ENCODE measurements at places on chromosomes 2 and 18.

- peak; percentile 37 for DNase-seq
Observed at GRCh38 chr2:22817197-22817596, 567.8 kb upstream of the KLHL29 start.

DNA sequence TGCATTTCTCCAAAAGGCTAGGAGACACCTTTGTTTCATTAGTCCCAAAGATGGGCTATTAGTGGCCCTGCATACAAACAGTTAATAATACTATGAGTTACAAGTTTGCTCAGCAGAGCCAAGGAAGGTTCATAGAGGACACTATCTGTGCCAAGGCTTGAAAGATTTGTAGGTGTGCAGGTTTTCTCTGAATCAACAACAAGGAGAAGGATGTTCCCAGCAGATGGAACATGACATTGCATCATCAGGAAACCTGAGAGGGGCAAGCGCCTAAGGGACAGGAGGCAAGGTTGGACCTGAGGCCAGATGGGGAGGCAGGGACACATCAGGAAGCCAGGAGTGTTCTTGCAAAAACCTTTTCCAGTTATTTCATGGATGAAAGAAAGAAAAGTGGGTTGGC lies 35.4 kb upstream of the STK17B start:
- DNase-seq: no peak

DNA sequence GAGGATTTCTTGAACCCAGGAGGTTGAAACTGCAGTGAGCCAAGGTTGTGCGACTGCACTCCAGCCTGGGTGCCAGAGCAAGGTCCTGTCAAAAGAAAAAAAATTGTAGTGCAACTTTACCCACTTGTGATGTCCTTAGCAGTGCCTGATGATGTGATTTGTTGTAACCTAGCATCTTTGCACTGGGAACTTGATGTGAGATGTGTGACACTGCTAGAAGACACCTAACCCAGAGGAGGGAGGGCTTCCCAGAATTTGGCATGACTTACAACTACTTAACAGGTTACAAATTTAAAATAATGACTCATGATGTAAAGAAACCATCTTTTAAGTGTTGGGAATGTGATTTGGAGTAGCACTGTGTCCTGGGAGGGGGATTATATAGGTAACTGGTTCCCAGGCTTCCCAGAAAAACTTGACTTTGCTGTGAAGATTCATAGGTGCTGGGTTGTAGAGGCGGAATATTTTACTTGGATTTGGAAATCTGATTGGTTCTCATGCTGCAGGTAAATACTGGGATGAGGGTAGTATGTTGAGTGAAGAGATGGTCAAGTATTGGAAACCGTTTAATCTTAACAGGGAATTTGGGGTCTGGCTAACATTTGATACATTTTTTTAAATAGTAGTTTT lies 3.7 kb downstream of the EEF1B2 start:
- DNase-seq: no peak

DNA sequence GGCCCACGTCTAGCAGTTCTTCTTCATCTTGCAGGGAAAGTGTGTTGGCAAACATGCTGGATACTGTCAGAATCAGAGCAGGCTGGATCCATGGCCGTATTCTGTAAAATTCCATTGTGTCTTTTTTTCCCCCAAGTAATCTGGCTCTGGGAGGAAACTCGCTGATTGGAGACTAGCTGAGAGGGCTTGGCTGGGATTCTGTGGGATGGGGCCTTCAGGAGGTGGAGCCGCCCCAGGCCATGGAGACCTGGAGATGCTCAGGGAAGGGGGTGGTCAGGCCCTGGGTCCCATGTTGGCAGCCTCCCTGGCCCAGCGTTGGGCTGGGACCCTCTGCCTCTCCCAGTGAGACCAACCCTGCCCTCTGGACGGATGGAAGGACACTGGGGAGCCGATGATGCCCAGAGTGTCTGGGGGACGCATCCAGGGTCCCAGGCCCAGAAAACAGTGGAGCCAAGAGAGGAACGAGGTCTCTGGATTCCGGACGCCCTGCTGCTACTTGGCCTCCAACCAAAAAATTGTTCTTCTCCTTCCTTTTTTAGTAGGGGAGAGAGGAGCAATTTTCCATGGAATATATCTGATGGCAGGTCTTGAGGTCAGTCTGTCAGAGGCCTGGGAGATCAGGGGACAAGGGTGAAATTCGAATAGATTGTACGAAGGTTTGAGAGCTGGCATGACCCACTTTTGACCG lies 114.5 kb downstream of the AGAP1 start:
- no peak for DNase-seq

DNA sequence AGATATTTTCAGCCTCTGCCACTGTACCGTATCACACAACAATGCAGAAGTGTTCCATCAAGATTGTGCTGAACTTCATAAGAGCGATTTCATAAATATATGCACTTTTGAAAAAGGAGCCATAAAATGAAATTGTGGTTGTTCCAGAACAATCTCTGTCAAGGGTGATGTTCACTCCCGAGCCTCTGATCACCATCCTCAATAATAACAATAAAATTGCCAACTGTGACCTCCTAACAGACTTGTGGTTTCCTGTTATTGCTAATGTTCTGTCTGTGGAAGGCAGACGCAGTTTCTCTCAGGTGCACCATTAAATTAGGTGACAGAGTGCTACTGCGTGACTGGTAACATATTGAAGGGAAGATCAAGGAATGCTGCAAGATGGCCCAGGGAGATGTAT lies 383.7 kb downstream of the SOCS6 start:
- DNase-seq: no peak

- no peak for DNase-seq
Observed at GRCh38 chr2:168650781-168651180, 151.7 kb upstream of the NOSTRIN start.

DNA sequence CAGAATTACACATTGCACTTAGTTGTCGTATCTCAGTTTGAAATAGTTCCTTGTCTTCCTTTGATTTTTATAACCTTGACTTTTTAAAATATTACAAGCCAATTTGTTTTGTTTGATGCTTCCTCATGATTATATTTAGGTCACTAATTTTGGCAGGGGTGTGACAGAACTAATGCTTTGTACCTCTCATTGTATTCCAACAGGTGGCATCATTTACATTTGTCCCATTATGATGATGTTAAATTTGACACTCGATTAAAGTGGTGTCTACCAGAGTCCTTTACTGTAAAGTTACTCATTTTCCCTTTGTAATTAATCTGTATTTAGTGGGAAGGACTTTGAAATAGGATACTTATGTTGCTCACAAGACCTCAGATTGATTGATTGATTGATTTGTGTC lies 21.5 kb upstream of the MFSD2B start:
- peak; percentile 22 for DNase-seq

- DNase-seq: no peak
Observed at GRCh38 chr2:64331849-64332699, 121.9 kb upstream of the LGALSL start.

DNA sequence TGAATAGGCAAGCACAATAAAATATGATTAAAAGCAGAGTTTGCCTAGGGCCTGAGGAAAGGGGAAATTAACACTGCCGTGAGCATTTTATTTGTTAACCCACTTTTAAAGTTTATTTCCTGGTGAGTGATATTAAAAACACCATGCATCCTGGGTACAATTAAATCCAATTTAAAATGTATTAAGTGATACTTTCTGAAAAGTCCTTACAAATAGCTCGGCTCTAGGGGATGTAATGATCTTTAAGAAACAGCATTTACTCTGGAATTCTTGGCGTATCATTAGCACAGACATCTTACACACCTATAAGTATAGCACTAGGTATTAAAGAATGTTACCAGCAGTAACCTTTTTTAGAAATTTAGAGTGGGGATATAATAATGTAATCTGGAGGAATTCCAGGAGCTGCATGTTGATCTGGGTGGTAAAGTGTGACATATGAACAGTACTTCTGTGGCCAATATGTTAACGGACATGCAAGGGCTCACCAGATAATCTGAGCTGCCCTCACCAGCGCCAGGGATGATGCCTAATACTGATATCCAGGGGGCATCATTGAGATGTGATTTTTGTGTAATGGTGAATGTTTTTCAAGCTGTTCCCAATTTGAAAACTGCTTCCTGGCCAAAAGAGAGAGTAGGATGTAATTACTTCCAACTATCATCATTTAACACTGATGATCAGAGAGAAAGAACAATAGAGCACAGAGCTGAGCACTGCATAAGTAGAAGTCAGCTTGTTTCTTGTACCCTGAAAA lies 235.9 kb downstream of the DSEL start:
- DNase-seq: no peak

- DNase-seq: no peak
Observed at GRCh38 chr2:184564092-184564491, 34.2 kb upstream of the ZNF804A start.

DNA sequence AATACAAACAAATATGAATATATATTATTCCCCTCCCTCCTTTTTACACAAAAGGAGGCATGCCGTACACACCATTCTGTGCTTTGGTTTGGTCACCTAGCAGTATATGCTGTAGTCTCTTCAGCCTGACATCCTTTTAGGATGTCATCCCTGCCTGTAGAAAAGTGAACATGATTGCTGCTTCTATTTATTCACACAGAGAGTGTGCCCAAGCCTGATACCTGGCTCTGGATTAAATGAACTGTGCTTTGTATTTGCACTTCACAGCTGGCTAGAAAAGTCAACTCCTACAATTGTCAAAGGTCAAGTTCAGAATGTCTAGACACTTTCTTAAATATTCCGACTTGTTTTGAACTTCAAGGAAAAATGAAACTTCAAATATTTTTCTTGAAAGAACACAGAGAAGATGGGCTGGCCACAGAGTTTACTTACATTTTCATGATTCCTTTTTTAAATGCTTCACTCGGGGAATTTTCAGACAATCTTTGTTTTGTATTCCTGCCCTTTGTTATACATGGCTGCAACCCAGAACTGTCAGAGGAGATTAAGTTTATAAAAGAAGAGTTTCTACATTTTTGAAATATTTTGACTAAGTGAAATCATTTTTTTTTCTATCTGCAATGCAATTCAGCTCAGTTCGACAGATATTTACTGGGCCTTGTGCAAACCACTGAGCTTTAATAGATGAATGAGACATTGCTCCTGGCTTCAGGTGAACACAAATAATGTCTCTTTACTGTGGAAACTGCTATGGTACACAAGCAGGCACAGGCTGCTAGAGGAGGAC lies 33.5 kb downstream of the DAPL1 start:
- DNase-seq: peak; percentile 90

DNA sequence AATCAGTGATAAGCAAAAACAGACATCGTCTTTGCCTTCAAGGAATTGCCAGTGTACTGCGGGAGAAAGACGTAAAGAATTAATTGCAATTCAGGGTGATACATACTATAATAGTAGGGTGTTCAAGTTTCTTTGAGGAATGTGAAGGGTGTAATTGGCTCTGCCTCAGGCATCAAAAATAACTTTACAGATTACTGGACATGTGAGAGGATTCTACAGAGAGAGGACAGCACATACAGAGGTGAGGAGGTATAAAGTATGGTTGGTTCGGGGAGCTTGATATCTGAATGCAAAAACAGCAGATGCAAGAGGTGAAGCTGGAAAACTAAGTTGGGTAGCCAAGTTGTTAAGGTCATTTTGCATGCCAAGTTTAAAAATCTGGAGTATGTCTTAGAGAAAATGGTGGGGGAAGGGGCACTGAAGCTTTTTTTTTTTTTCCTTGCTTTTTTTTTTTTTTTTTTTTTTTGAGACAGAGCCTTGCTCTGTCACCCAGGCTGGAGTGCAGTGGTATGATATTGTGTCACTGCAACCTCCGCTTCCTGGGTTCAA lies 227.5 kb upstream of the FOSL2 start:
- DNase-seq: no peak

DNA sequence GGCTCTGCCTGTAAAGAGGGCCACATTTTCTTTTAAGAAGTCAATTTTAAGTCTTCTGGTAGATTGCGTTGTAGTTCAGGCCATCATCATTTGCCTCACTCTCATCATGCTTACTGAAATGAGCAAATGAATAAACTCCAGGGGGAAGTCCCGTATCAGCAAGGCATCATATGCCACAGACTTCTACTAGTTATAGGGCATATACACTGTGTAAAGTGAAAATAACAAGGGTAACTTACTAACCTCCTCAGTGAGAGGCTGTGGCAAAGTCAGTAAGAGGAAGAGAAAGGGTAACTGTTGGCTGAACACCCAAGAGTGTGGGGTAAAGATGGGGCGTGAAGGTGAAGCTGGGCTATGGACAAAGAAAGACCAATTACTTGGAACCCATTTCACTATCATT lies 456.2 kb downstream of the SPAG16 start:
- no peak for DNase-seq

- no peak for DNase-seq
Observed at GRCh38 chr2:120132691-120133090, 90.5 kb downstream of the TMEM185B start.

- peak; percentile 99 for DNase-seq
Observed at GRCh38 chr2:231666171-231667095, 41.9 kb upstream of the PTMA start.

- DNase-seq: no peak
Observed at GRCh38 chr2:39153312-39153711, 32.5 kb upstream of the SOS1 start.

- no peak for DNase-seq
Observed at GRCh38 chr2:61181382-61182058, 19.5 kb downstream of the C2orf74 start.

GRCh38 chr2:85780316-85781012 lies 26.7 kb downstream of the ATOH8 start:
- DNase-seq: no peak

DNA sequence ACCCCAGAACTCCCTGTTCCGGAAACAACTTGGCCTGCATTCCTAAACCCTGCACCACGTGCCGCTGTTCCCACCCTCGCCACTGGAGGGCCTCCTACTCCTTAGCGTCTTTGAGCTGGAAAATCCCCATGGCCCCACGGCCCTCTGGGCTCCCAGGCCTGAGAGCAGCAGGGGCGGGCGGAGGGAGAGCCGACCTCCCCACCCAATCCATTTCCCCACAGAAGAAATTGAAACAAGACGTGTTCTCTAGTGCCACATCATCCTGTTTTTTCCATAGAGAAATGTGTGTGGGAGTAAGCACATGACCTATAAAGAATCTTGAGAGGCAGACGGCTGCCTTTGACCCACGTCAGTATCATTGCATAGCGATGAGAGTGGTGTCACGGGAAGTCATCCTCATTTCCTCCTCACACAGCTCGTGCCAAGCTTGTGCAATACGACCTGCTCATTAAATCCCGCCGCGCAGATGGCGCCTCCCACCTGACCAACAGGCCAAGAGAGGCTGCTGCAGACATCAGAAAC lies 79.2 kb downstream of the LAMA1 start:
- DNase-seq: peak; percentile 81

DNA sequence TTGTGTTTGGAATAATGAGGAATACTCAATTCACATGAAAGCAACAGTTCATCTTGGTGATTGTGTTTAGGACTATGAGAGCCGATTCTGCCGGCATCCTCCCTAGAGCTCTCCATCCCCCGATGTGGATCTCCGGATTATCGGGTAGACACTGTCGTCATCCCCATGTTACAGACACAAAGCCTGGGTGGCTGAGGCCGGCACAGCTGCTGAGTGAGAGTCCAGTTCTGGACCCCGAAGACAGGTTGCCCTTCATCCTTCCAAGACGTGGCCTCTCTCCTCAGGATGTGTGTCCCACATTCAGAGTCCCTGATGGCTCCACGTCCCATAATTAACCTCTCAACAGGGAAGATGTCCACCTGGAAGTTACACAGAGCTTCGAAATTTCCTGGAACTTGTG lies 129.3 kb downstream of the HDAC4 start:
- no peak for DNase-seq

All from fibroblast of skin of back (primary cell).